ENCODE measurements at places on chromosomes 12 and 14.
A peak's percentile ranks its signal among the peaks of the same experiment; 100 is the strongest.

- peak; percentile 65 for DNase-seq
These were observed 425.8 kb upstream of the ATXN7L3B start for GRCh38 chr12:74111688-74112360.

- peak; percentile 26 for DNase-seq
These were observed 88.2 kb upstream of the CNOT2 start for GRCh38 chr12:70154960-70155589.

GRCh38 chr12:70822412-70822811 is 98.1 kb downstream of the PTPRR start:
- DNase-seq, result no peak

- no peak for DNase-seq
These were observed 452.7 kb upstream of the TMPO start for GRCh38 chr12:98062464-98063245.

- DNase-seq, result no peak
These were observed 22.6 kb upstream of the KIF26A start for GRCh38 chr14:104115691-104116287.

DNA sequence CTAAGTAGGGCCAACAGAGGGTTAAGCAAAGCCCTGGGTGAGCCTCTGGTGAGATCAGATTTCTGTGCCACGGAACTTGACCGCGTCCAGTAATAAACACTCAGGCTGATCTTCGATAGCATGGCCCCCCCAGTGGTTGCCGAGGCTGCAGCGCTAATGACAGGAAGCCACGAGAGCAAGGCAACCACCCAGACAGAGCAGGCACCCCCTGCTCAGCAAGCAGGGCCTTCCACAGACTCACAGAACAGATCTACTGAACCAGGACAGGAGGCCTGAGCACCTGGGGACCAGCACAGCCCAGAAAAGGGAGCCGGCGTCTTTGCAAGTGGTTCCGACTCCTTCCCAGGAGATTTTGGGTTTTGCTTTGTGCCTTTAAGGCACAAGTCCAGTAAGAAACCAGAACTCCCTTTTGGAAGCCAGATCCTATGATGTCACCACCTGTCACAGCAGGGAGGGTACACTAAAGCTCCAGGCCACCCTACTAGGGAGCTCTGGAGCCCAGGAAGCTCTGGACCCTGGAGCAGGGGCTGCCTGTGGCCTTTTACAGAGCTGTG is 42.3 kb downstream of the BCL11B start:
- no peak for DNase-seq

- no peak for DNase-seq
These were observed 61.2 kb downstream of the SLC38A1 start for GRCh38 chr12:46207644-46208043.

Measured in mammary epithelial cell (primary cell).